ENCODE measurements at places on chromosomes 6 and 20. TPM values are rescaled to one million over a fixed set of nuclear protein-coding genes. Genes with fewer than 3 reads are reported as not detected.

The EPPIN gene
- not detected for total RNA-seq

The RHAG gene
- not detected for total RNA-seq

The HLA-DQB2 gene
- total RNA-seq, result not detected

The MYCT1 gene
- under 0.01 TPM for total RNA-seq

The LGSN gene
- not detected for total RNA-seq

The PTCRA gene
- not detected for total RNA-seq

The CEP162 gene
- total RNA-seq, result 4.7 TPM

The VSX1 gene
- not detected for total RNA-seq

The C6orf118 gene
- total RNA-seq, result not detected

The TRIM10 gene
- not detected for total RNA-seq

The PRRT1 gene
- total RNA-seq, result 0.29 TPM

The GNRH2 gene
- not detected for total RNA-seq

The SIRPA gene
- total RNA-seq, result 14.9 TPM

The SLC22A23 gene
- total RNA-seq, result 2.4 TPM

The IRF4 gene
- not detected for total RNA-seq

The AIF1 gene
- not detected for total RNA-seq

The EHMT2 gene
- 51.1 TPM for total RNA-seq

The KCNK16 gene
- total RNA-seq, result not detected

The TMEM244 gene
- total RNA-seq, result 1.3 TPM

The ADGRF4 gene
- 0.22 TPM for total RNA-seq

The CSE1L gene
- total RNA-seq, result 180 TPM

All from placental pericyte (primary cell).